ENCODE measurements at places on chromosomes 6 and 20.

DNA sequence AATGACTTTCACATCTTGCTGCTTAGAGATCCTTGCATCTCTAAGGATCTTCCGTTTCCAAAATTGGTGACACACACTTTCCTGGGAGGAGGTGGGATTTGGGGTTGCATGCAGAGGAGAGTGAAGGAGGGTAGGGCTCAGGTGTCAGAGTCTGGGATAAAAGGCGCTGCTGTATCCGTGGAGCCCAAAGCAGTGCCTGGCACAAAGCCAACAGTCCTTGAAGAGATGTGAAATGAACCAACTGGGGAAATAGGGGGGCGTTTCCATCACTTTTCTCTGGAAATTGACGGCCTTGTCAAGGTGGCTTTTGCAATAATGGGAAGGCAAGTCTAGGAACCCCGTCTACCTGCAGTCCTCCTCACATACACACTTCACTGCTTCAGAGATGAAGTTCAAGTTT, 59.5 kb upstream of the NELFCD start:
- DNase-seq = no peak

DNA sequence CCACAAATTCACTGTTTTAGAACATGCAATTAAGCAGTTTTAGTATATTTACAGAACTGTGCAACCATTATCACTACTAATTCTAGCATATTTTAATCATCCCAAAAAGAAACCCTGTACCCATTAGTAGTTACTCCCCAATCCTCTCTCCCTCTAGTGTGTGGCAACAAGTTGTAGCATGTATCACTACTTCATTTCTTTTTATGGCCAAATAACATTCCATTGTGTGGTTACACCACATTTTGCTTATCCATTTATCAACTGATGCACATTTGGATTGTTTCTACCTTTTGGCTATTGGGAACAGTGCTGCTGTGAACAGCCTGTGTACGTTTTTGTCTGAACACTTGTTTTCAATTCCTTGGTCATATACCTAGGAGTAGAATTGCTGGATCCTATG, 31.5 kb upstream of the FKBP1A start:
- no peak for DNase-seq

DNA sequence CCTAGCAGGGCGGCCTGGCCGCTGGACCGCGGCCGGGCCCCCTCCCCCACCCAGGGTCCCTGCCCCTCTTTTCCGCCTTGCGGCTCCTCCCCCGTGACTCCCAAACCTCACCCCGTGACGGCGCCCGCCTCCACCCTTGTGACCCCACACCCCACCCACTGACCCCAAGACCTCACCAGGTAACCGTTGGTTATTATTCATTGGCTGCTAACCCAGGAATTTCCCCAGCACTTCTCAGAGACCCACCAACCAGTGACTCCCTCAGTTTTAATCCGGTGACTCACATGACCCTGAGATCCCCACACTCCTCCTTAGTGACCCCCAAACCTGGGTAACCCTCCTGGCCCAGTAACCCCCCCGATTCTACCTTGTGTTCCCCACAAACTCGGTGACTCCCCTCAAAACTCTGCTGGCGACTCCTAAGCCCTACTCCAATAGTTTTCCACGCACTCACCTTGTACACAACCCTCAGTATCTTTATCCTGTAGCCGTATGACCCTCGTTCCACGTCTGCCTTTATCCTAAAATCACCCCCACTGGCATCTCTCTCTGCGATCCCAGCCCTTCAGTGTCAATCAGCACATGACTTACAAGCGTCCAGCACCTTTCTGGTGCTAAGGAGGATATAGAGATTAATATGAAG, 534 bp downstream of the ZNF76 start:
- DNase-seq = peak; percentile 67

DNA sequence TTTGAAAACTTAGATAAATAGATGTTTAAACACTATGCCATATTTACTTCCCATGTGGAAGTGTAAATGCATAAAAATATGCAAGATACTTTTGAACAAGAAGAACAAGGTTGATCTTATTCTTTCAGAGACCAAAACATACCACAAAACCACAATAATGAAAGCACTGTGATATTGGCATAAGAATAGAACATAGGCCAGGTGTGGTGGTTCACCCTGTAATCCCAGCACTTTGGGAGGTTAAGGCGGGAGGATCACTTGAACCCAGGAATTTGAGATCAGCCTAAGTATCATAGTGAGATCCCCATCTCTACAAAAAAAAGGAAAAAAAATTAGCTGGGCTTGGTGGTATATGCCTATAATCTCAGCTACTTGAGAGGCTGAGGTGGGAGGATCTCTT, 66.5 kb downstream of the KCNS1 start:
- no peak for DNase-seq

GRCh38 chr6:25478973-25479372, 173.0 kb upstream of the SCGN start:
- DNase-seq = no peak

DNA sequence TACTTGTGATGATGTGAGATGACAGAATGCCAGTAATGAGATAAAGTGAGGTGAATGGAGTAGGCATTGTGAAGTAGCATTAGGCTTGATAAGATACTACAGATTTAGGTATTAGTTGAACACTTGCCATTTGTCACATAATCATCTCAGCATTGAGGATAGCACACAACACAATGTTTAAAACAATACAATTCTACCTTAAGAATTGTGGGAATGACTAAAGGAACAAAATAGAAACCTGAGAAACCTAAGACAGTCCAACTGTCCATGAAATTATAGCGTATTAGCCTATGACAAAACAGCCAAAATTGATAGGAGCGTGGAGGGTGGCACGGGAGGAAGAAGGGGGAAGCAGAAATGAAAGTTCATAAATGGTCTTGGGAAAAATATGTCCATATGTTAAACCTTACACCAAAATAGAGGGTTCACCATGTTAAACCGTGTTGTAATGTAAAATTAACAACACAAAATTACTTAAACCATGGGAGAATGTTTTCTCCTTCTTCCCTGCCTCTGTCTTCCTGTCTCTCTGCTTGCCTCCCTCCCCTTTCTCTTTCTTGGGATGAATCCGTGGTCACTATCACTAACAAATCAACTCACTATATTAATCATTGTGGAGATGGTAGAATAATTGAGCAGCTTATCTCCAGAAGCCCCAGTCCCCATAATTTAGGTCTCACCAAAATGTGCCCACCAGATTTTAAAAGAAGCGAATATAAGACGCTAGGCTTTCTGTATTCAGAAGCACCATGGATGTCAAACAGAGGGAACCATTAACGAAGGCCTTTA, 33.0 kb upstream of the HFE start:
- DNase-seq = no peak

- no peak for DNase-seq
Measured at GRCh38 chr20:59404749-59405148, 104.3 kb downstream of the EDN3 start.

DNA sequence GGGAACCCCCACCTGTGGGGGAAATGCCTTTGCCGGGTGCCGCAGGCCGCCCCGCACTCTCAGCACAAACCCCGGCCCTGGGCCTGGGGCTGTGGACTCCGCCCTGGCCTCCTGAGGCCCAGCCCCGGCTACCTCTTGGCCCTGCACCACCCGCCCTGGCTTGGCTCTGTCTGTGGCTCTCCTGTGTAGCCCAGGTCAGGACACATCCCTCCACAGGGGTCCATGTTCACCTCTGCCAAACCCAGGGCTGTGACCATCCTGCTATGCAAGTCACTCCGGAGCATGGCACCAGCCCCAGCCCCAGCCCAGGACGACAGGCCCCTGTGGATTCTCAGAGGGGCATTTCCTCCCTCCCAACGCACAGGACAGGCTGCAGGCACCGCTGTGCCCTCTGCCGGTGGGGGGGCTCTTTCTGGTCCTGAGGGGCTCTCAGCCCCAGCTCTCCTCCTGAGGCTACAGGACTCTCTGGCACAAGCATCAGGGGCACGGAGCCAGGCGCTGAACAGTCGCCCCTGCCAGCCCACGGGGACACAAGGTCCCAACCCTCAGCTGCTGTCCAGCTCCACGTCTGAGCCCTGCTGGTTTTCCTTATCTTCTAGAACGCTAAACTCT, 45.7 kb downstream of the TAF4 start:
- no peak for DNase-seq

DNA sequence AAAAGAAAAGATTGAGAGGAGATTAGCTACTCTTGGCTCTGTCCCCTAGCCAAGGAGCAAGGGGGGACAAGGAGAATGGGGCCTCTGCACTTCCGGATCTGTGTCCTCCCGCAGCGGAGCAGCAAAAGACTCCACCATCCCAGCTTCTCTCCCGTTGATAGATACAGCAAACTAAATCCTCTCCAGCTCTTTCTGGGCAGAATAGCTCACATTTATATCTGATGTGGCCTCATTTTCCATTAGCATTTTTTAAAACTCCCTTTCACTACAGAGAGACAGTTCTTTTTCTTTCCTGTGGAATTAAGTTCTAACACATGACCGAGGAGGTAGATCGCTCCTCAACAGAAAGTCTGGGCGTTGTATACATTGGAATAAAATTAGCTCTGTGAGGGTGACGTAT, 260.9 kb upstream of the SOX4 start:
- no peak for DNase-seq

DNA sequence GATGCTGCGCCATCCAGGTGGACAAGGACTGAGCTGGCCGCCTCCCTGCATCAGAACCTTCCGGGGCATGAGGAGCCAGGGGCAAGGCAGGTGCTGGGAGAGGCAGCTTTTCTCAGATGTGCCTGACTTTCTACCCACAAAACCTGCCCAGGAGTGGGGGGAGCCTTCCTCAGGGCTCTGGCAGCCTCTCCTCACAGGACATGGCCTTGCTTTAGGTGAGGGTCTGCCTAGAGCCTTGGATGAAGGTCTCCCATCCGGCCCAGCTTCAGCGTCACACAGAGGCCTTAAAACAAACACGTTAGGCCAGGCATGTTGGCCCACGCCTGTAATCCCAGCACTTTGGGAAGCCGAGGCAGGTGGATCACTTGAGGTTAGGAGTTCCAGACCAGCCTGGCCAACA, 7.4 kb downstream of the BCAS4 start:
- DNase-seq = no peak

DNA sequence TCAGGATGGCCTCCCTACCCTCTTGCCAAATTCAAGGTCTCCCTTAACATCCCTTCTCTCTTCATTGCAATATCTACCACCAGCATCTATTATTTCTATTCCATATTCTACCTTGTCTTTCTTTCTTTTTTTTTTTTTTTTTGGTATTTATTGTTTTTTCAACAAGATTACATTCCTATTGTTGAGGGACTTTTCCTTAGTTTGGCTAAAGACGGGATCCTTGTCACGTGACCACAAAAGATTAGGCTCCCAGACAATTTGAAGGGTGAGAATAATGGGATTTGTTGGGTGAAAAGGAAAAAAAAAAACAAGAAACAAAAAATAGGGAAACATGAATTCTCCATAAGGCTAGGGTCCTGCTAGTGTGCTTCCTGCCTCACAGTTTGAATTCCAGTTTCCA, 124.3 kb upstream of the MCHR2 start:
- no peak for DNase-seq

GRCh38 chr6:14972379-14973067, 273.3 kb upstream of the JARID2 start:
- DNase-seq = no peak

GRCh38 chr6:160804639-160805038, 102.6 kb downstream of the PLG start:
- no peak for DNase-seq

- no peak for DNase-seq
Measured at GRCh38 chr6:39614393-39614950, 110.7 kb downstream of the KIF6 start.

- DNase-seq = no peak
Measured at GRCh38 chr6:31805939-31806469, 762 bp downstream of the LSM2 start.

- no peak for DNase-seq
Measured at GRCh38 chr6:32088487-32089049, 20.6 kb downstream of the TNXB start.

DNA sequence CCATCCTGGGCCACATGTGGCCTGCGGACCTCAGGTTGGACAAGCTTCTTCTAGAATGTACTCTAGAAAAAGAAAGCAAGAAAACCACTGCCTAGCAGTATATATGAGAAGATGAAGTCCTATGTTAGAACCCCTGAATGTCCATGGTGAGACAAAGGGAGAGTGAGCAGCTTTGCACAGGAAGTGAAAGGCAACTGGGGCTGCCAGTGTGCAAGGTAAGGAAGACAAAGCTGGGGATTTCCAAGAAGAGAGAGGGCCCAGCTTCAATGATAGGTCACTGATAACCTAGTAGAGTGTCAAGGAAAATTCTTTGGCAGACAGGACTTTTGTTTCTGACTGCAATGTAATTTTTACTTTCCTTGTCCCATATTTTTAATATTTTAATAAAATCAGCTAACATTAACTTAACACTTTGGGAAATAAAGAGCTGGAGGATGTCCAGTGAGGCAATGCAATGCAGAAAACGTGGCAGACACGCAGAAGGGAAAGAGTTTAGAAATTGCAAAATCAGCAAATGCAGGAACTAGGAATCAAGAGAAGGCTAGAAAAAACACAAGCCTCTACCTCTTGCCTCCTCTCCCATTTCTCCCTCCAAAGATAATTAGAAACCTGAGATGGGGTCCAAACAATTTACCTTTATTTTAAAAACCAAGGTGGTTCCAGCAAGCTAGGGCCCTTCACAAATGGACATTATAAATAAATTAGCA, 47.4 kb downstream of the CYP39A1 start:
- no peak for DNase-seq

DNA sequence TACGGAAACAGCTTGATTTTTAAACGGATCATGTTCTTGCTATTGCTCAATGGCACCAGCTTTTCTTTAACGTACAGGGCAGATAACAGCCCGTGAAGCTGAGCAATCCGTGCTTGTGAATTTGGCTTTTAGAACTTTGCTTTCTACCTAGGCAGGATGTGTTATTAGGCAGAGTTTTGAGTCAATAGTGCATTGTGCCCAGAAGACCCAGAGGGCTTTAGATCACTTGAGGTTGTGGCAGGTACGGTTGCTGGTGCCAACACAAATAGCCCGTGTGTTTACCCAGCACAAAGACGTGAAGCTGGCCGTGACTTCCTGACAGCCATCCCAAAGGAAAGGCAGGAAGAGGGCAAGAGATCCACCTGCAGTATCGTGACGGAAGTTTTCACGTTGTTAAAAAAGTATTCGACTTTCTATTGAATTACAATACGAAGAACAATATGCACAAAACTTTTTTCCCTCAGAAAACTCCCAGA, 117.4 kb upstream of the FRMD1 start:
- DNase-seq = no peak

GRCh38 chr6:131660195-131660594, 23.1 kb downstream of the ENPP3 start:
- no peak for DNase-seq

DNA sequence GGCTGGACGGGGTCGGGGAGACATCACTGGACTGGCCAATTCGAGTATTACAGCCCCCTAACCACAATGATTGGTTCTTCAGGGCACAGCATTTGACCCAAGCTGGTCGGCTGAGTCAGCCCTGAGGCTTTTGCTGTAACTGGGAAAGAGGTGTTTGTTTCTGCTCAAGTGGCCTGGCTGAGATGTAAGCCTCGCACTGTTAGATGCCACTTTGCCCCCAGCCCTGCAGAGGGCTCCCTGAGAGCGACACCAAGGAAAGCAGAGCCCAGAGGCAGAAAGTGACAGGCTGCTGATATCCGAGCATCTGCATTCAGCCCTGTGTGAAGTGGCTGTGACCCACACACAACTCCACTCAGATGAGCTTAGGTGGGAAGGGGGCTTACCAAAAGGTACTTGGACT, 19.4 kb downstream of the ERGIC3 start:
- peak; percentile 68 for DNase-seq

- DNase-seq = no peak
Measured at GRCh38 chr6:164014346-164015087, 600.0 kb downstream of the QKI start.
